ENCODE measurements at places on chromosomes 2 and 18.

DNA sequence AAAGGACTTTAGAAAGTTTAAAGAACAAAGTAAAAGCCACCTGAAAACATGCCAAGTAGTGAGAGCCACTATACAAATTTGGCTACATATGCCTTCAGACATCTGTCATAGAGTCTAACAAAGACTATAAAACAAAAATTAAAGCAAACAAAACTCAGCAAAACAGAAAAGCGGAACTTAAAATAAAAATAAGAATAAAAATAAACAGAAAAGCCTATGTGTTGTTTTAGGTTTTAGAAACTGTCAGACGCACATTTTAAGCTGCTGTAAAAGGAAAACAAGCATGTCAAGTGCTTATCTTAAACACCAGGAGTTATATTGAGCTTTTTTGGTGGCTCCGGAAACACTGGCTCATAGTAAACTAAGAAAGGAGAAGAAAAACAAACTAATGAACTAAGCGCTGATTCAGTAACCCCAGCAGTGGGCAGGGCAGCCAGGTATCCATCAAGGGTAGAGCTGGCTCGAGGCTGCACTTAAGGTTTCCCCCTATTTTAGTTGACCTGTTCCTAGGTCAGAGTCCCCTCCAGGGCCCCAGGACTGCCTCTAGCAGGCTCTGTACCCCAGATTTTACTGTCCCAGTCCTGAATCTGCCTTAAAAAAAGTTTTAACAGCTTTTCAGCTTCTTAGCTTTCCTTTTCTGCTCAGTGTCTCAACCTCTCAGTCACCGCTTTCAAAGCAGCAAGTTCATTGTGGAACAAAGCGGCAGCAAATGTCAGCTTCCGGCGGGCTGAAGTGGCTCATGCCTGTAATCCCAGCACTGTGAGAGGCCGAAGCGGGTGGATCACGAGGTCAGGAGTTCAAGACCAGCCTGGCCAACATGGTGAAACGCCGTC is 15.4 kb upstream of the RMC1 start:
- DNase-seq = no peak

GRCh38 chr2:23008440-23008839 is 376.5 kb upstream of the KLHL29 start:
- no peak for DNase-seq

DNA sequence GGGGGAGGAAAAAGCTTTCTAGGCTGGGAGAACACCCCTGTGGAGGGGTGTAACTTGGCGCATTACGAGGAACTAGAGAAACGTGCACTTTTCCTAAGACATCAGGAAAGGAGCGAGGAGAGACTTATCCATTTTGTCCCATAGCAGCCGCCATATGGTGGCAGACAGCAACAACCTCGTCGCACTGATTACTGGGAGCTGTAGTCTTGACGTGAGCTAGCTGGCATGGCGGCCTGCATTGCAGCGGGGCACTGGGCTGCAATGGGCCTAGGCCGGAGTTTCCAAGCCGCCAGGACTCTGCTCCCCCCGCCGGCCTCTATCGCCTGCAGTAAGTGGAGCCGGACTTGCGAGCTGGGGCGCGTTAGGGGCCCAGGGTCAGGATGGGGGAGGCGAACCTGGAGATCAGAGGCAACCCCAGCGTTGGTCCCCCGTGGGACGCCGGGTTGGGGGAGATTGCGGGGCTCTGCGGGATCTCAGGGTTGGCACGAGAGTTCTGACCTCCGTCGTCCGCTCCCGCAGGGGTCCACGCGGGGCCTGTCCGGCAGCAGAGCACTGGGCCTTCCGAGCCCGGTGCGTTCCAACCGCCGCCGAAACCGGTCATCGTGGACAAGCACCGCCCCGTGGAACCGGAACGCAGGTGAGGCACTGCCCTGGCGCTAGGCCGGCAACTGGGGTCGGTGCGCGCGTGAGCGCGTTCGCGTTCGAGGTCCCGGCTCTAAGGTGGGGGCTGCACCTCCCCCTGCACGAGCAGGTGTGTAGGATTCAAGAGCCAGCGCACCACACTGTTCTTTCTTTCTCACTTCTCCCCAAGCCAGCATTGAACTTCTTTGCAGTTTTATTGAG is at the start of gene MRPL19:
MRPL19 (plus strand) TSS at position 201 of the 843 bp plus-strand sequence; CDS start at position 226, 25 bp downstream.
- DNase-seq = peak; percentile 88

- DNase-seq = no peak
These were observed 33.8 kb upstream of the POLE4 start for GRCh38 chr2:74924463-74925265.

DNA sequence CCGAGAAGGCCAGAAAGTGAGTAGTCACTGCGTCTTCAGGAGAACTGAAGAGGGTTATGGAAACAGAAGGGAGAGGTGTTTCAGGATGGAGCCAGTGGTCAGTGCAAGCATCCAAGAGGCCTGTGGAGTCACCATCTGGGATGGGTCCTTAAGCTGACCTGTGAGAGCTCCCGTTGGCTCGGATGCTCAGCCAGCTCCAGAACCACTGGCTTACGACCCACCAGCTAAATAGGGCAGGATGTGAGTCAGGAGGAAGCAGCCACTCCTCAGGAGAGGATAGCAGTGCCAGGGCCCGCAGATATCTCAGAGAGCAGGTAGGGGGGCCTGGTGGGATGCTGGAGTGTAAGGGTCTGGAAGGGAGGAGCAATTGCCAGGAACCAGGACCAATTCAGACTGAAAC is 63.1 kb upstream of the B3GNT7 start:
- no peak for DNase-seq

DNA sequence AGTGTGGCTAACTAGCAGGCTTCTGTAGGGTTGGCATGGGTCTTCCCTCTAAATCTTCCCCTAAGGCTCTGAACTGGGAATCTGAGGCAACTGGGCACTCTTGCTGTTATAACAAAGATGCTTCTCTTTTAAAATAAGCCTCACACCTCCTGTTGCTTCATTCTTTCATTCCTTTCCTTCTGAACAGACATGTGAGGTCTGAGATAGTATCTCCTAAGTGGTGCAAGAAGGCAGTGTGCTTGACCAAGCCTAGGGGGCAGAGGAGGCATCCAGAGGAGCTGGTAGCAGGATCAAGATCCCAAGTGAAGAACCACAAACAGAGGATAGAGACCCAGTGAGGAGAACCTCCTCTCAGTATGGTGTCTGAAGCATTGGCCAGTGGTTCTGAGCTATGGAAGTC is 90.9 kb downstream of the TTC27 start:
- no peak for DNase-seq

DNA sequence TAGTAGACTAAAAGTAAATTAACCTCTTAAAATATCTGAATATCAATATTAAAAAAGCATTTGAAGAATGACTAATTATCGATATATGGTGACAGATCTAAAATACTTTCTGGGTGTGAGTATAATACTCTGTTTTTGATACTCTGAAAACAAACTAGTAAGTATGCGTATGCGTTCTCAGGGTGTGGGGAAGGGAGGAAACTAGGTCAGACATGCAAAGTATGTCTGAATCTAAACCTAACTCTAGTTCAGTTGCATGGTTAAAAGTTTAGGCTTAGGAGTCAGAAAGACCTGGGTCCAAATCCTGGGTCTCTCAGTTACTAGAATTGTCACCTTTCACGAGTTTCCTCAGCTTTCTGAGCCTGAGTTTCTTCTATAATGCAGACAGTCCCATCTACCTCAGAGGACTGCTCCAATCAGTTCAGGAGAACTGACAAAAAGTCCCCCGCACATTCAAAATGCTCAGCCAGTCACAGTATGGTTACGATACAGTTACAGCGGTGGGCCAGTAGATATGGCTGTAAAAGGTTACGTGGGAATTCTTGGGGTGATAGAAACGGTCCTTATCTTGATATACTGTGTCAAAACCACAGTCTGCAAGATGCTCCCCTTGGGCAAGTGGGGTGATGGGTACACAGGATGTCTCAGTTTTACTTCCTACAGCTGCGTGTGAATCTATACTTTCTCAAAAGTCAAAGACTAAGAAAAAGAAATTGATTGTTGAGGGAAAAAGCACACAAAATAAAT is 29.2 kb downstream of the UNC50 start:
- no peak for DNase-seq

DNA sequence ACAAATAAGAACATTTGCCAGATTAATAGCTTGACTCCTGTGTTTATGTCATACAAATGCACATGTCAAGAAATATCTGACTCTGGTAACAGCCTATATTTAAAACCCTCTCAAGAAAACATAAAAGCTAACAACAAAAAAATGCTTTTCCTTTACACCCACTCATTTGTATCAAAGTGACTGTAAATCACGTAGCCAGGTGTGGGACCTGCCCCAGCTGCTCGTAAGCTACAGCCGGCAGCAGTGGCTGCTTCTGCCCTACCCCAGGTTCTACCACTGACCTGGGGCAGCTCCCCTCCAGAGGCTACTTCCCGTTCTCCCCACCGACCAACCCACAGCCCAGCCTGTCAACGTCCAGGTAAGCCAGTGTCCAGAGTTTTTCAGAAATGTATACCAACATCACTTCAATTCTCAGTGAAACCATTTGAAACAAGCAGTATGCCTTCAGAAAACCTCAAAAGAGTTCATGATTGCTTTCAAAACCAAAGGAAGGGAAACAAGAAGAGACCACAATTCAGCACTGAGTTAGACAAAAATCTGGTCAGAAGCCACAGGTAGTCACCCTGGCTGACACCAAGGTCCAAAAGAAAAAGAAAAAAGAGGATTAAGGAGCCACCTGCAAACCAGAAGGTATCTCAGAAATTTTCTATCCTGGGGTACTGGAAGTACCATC is 40.4 kb downstream of the KIDINS220 start:
- DNase-seq = no peak

DNA sequence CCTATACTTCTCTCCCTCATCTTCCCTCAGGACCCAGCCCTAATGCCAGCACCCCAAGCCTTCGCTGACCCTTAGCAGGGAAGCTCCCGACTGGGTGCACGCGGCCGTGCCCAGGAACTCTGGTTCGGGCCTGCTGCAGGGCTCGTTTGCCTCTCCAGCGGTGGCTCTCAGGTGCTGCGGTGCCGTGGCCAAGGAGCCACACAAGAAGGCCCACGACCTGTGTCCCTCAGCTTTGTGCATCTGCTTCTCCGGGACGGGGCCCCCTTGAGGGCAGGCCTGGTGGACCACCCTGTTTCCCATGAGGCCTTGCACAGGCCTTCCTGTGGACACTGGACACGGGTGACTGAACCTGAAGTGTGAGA is 17.7 kb downstream of the BOK start:
- no peak for DNase-seq

GRCh38 chr18:70368903-70369302 is 80.1 kb downstream of the SOCS6 start:
- DNase-seq = no peak

- DNase-seq = no peak
These were observed 246.4 kb downstream of the PRKCE start for GRCh38 chr2:45897842-45898241.

- no peak for DNase-seq
These were observed 143.5 kb upstream of the MSH6 start for GRCh38 chr2:47639467-47639866.

GRCh38 chr2:27627963-27628766 is 647 bp downstream of the CCDC121 start:
- no peak for DNase-seq

- no peak for DNase-seq
These were observed 155.2 kb downstream of the AFF3 start for GRCh38 chr2:99987160-99987559.

Measured in hematopoietic multipotent progenitor cell (in vitro differentiated cells).